LHCN-M2 (cell line): ENCODE measurements at places on chromosomes 1 and 21. TPM values are rescaled to one million over a fixed set of nuclear protein-coding genes. Genes with fewer than 3 reads are reported as not detected.

The SPATA21 gene
- not detected in 2 replicates for total RNA-seq

The MFSD2A gene
- total RNA-seq, result 9.7 and 12.3 TPM in 2 replicates

The DVL1 gene
- 85.6 and 86.6 TPM in 2 replicates for total RNA-seq

The PLEKHA6 gene
- 36.2 and 50.9 TPM in 2 replicates for total RNA-seq

- DNase-seq, result peak; percentile 70
These were observed 161.8 kb downstream of the NFIA start for GRCh38 chr1:61244114-61244513.

GRCh38 chr21:32325706-32326105 lies 27.1 kb downstream of the MRAP start:
- DNase-seq, result no peak

DNA sequence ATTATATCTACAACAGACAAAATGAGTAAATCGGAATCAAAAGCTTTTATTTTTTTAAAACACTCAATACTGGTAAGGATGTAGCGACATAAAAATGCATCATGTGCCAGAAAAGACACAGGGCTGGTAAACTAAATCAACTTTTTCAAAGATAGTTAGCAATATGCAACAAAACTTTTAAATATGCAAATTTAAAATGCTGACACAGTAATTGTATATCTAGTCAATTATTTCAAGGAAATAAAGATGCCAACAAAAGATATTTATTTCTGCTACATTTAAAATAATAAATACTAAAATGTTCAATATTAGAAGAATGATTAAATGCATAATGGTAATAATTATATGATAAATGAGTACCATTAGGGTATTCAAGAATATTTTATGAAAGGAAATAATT lies 295.1 kb downstream of the SMYD3 start:
- DNase-seq, result no peak

DNA sequence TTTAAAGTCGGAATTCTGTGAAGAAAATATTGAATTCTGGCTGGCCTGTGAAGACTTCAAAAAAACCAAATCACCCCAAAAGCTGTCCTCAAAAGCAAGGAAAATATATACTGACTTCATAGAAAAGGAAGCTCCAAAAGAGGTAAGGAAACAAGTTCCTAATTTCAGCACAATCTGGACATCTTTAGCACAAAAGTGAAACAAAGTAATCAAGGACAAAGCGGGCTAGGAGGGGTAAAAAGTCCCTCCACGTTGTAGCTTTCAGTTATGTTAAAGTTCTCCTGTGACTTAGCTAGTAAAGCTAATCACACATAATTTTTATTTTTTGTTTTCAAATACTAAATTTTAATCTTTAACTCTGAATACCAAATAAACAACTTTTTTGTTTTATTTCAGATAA lies 2.2 kb downstream of the RGS2 start:
- DNase-seq, result no peak

GRCh38 chr1:58629031-58629462 lies 52.0 kb upstream of the TACSTD2 start:
- no peak for DNase-seq

GRCh38 chr1:204991342-204991844 lies 51.6 kb upstream of the CNTN2 start:
- DNase-seq, result no peak
